Endodermal cell (in vitro differentiated cells): ENCODE measurements at places on chromosomes 1 and 21. TPM values are rescaled to one million over a fixed set of nuclear protein-coding genes. Genes with fewer than 3 reads are reported as not detected.

GRCh38 chr1:168271636-168272035 is 9.0 kb upstream of the TBX19 start:
- no peak for DNase-seq

- DNase-seq, result peak; percentile 79
Observed at GRCh38 chr1:116667078-116667574, 407 bp downstream of the IGSF3 start.

- peak; percentile 87 for DNase-seq
Observed at GRCh38 chr1:39398278-39399021, 93.0 kb upstream of the BMP8A start.

DNA sequence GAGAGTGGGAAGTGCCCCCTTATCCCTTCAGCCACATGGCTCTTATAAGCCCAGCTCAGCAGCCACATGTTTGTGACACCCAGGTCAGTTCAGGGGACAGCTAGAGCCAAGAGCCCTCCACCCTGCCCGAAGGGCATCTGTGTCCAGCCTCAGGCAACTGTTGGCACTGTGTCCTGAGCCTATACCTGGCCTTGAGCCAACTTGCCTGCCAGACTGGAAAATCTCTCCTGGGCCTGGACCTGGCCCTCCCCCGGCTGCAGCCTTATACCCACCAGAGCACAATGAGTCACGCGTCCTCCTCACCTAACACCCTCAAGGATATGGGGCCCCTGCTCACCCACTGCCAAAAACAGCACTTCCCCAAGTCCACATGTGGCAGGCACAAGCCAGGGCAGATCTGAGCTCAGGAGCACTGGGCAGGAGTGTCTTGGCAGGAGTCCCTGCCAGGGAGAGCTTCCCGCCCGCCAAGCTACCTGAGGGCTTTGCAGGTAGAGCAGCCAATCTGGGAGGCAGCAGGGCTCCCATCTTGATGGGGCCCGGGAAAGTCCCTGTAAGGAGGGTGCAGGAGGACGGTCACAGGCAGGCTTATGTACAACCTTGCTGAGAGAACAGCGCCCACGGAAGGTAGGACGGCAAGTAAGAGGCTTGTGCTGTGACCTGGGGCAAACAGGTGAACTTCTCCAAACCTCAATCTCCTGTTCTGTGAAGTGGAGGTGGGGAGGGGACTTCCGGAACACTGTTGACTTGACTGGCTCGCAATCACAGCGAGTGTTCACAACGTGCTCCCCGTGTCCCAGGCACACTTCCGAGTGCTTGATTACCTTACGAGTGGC is 19.8 kb upstream of the HSPG2 start:
- peak; percentile 63 for DNase-seq

DNA sequence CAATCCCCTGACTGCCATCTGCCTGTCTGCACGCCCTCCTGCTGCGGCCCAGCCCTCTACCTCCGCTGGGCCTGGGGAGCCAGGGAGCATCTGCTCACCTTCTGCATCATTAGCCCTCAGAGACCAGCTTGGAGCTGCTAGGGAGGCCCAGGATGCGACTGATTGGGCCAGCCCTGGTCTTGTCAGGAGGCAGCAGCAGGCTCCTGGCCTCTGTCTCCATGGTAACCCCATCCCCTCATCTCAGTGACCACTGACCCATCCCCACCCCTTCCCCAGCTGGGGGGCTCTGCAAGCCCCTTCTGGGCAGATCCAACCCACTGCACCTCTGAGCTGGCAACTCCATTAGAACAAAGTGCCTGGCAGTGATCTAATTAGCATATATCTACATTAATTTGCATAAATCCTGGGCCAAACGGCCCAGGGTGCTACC is 37.7 kb downstream of the NKAIN1 start:
- no peak for DNase-seq

DNA sequence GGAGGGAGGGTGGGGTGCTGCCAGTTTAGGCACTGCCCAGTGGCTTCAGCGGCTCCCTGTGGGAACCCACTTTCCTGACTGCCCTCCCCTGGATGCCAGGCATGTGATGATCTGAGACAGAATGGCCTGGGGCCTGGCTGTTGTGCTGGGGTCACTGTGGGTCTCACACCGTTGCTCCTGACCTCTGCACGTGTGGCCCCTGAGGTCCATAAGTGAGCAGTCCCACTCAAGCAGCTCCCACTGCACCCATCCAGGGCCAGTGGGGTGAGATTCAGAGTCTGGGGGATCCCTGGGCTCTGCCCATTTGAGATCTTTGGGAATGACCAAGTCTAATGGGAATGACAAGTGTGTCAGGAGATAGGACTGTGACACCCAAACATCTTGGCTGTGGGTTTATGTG is 18.0 kb downstream of the PODN start:
- no peak for DNase-seq

GRCh38 chr1:39431927-39432326 is 59.5 kb upstream of the BMP8A start:
- no peak for DNase-seq

DNA sequence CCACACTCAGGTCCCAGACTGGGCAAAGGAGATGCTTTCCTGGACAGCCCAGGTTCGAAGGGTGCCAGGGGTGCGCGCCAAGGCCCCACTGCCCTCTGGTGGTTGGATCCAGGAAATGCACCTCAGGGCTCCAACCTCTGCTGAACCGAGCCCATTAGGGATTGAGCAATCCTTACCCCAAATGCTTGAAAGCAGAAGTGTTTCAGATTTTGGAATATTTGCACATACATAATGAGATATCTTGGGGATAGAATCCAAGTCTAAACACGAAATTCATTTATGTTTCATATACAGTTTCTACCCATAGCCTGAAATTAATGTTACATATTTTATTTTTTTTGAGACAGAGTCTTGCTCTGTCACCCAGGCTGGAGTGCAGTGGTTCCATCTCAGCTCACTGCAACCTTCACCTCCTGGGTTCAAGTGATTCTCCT is 57.4 kb downstream of the SLC9A1 start:
- DNase-seq, result peak; percentile 94

DNA sequence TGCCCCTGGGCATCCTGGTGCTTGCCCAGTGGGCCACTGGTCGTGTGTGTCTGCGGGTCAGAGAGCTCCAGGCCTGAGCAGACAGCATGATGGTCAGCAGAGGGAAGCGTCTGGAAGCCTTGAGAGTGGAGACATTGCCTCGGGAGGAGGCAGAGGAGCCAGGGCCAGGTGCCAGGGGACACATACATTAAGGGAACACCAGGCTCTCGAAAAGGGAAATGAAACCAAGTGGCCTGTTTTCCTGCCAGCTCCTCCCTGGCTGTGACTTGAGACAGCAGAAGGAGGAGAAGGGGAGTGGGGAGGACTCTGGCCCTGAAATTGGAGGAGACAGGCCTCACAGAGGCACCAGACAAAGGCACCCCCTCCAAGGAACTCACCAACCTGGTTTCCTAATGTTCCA is 62.4 kb upstream of the LRP8 start:
- no peak for DNase-seq

CCDC185 gene
- total RNA-seq, result not detected in 3 replicates

DNA sequence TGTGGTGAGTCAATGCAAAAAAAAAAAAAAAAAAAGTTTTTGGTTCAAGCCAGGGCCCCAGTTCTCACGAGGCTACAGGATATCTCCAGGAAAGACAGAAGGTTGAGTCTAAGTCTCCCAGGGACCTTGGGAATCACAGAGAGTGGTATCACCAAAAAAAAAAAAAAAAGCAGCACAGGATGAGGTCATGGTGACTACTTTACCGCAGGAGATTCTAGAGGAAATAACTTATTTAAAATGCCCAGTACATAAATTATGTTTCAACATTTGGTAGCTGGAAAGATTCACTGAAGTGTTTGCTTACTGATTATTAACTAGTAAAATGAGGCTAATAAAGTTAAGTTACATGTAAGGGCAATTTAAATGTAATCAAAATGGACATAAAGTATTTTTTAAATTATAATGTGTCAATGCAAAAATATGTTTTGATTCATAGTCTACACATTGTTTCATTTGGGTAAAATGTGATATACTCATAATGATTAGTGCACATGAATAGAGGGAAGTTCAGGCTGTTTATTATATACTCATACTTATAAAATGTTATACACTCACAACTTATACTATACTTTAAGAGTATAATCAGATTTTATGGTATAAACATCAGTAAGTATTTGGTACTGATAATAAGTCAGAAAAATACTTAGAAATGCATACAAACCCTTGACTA is 84.1 kb downstream of the PLPPR5 start:
- no peak for DNase-seq
